DND-41 (cell line): ENCODE measurements at places on chromosomes 4 and X.

DNA sequence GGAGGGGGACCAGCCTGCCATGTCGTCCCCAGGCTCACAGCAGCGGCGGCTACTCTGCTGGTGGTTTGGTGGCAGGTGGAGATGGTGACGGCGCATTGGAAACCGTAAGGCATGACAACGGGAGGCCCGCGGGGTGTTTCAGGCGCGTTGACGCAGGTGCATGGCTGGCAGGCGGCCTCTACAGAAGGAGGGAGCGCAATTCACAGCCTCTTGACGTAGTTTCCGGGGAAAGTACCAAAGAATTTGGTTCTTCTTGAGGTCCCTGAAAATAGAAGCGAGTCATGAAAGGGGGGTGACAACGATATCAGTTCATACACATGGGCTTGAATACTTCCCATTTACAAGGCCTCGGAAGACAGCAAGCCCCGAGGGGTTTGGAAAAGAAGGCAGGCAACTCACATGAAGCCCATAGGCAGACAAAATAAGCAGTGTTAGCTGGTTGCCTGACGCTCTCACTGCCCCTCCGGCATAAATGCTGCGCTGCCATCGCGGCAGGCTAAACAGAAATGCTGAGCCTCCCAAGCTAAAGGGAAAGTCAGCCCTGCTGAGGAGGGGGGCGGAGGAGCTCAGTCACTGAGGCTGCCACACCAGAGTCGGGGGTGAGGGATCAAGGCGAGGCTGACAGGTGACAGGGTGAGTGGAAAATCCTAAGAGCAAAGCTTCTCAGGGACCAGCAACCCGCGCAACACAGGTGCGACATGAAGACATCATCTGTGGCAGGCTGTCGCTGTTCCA is 52.3 kb upstream of the PDLIM3 start:
- no peak for DNase-seq

- DNase-seq: no peak
Observed at GRCh38 chr4:85808864-85809263, 333.9 kb downstream of the ARHGAP24 start.

DNA sequence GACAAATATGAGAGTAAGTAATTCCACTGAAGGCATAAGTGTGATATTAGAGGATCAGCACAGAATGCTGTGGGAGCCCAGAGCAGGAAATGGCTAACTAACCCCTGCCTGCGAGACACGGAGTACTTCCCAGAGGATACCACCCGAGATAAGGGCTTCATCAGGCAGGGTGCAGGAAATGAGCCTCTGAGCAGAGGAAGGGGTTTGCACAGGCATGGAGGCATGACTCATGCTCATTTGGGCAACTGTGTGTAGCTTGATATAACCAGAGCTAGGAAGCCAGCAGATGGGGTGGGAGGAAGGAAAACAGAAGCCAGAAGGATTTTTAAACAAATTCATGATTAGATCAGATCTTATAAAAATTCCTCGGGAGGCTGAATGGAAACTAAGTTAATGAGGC is 70.0 kb upstream of the TSPAN5 start:
- DNase-seq: peak; percentile 48

DNA sequence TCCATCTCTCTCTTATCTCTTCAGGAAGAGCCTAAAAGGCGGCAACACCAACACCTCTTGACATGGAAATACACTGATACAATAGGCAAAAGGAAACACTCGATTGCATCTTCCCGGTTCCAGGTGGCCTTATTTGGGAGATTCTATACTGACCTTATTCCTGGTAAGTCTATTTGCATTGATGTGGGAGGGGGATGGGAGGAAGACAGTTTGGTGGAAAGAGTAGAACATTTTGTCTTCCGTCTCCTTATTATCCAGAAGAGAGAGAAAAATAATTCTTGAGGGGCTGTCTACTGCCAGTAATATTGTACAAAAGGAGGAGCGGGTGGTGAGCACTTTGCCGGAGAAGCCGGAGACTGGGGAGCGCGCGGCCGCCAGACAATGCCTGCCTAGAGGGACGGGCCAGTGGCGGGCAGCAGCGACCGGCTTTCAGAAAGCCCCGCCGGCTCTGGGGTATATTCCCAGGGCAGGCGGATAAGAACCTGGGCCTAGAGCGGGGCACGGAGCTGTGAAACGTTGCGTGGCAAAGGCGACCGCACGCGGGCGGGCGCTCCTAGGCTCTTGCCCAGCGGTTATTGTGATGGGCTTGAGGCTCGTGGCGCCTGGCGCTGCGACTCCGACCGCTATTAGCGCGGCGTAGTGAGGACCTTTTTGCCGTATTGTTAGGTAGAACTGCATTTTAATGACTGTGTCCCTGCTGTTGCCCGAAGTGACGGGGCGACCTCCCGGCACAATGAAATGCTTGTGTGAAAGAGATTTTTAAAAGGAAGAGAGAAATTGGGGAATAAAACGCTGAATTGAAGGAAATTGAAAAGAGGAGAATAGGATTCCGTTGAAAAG is 518 bp downstream of the PRDM8 start:
- DNase-seq: no peak

- no peak for DNase-seq
Observed at GRCh38 chr4:13920901-13921300, 293.4 kb upstream of the BOD1L1 start.

- no peak for DNase-seq
Observed at GRCh38 chr4:26568446-26568994, 15.4 kb upstream of the TBC1D19 start.

GRCh38 chrX:74293343-74293946 is 10.5 kb upstream of the ZCCHC13 start:
- peak; percentile 73 for DNase-seq

GRCh38 chr4:1204286-1204827 is 32.0 kb upstream of the SPON2 start:
- peak; percentile 2 for DNase-seq

DNA sequence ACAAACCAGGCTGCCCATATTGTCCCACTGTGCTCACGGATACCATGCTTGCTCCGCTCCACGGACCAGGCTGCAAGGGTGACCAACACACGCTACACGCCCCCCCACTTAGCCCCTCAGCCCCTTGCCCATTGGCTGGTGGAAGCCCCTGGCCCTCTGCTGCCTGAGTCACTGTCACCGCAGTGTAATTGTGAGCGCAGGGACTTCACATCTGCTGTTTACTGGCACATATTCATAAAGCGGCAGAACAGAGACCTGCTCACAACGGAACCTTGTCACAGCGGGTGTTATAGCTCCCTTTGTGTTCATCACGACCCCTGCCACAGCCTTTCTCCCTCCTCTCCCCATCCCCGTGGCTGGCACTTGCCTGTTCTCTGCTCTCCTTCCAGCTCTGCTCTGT is 83.7 kb downstream of the PSAPL1 start:
- no peak for DNase-seq

DNA sequence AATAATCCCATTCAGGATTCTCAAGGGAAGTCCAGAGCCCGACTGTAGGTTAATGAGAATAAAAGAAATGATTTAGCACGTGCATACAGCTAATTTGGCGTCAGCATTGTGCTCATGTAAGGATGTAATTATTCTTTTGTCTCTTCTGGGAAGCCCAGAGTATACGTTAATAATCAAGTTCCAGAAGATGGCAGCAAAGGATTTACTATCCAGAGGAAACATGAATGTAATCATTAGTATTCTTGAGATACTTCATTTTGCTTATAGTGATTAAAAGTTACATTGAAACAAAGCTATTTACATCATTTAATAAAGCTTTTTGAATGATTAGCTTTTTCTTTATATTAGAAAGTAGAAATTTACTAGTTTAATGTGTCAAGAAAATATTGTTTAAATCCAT is 27.1 kb upstream of the MAP9 start:
- DNase-seq: no peak

GRCh38 chr4:86223472-86223871 is 136.4 kb downstream of the MAPK10 start:
- DNase-seq: peak; percentile 36

DNA sequence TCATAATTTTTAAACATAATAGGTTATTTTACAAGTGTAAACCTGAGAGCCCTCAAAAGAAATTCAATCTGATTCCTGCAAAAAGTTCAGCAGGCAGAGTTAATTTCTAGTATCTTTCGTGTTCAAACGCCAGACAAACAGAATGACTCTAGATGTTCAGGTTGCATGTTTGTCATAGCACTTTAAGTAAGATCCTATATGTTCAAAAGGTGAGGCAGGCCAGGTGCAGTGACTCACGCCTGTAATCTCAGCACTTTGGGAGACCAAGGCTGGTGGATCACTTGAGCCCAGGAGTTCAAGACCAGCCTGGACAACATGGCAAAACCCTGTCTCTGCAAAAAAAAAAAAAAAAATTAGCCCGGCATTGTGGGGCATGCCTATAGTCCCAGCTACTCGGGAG is 1.1 kb upstream of the RASSF6 start:
- no peak for DNase-seq

GRCh38 chr4:6840062-6840976 is 57.8 kb downstream of the KIAA0232 start:
- DNase-seq: no peak

- DNase-seq: no peak
Observed at GRCh38 chr4:38695809-38696208, 31.8 kb downstream of the KLF3 start.

GRCh38 chr4:74583089-74583700 is 138.3 kb downstream of the AREG start:
- no peak for DNase-seq

- DNase-seq: no peak
Observed at GRCh38 chrX:115337491-115338144, 48.1 kb downstream of the LUZP4 start.

- no peak for DNase-seq
Observed at GRCh38 chr4:105025263-105026017, 121.2 kb upstream of the TET2 start.

DNA sequence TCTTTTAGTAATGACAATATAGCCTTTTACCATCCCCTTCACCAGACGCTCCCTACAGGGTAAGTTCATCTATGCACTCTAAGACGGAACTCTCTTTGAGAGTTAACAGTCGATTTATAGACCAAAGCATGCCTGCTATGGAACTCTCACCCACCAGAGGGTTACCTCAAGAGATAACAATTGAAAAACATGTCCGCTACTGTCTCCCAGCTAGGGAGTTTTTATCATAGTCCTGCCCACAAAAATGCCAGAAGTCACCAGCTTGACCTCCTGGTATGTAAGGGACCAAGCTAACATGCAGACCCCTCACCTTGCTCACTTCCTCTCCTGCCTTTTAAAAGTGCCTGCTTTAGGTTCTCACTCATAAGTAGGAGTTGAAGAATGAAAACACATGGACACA is 16.7 kb upstream of the YTHDC1 start:
- no peak for DNase-seq

DNA sequence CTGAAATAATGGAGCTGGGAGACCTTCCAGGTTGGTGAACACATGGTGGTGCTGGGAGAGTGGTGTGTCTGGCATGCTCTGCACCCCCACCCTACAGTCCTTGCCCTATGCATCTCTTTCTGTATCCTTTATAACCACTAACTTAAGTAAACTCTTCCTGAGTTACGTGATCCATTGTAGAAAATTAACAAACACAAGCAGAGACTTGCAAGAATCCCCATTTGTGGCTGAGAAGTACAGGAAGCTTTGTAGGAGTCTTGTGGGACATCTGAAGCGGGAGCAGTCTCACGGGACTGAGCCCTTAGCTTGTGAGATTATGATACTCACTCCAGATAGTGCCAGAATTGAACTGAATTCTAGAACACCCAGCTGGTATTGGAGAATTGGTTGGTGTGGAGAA is 14.3 kb upstream of the FAM13A start:
- DNase-seq: no peak

GRCh38 chr4:123093236-123093635 is 170.8 kb upstream of the NUDT6 start:
- no peak for DNase-seq

GRCh38 chrX:629230-630006 is 1.2 kb upstream of the SHOX start:
- no peak for DNase-seq

DNA sequence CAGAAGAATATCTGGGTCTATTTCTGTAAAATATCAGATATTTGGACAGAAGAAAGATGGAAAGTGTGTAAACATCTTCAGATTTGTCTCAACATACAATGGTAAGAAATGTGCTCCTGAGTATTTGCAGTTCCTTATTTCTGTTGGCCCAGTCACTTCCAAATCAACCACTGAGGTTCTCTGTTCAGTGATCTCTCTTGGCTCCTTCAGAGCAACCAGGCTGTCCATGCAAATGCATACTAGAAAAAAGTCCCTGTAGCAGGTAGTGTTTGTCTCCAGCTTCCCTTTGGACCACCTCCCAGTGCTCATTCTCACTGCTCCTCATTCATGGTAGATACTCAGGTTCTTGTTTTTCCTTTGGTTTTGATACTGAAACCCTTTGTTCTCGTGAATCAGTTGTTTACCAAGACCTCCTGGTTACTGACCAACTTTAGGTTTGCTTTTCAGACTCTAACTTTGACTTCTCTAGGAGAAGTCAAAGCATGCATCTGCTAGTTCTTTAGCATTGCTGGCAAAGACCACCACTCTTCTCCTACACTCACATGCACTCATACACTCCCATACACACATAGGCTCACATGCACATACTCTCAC is 28.8 kb downstream of the ASIC5 start:
- DNase-seq: no peak

DNA sequence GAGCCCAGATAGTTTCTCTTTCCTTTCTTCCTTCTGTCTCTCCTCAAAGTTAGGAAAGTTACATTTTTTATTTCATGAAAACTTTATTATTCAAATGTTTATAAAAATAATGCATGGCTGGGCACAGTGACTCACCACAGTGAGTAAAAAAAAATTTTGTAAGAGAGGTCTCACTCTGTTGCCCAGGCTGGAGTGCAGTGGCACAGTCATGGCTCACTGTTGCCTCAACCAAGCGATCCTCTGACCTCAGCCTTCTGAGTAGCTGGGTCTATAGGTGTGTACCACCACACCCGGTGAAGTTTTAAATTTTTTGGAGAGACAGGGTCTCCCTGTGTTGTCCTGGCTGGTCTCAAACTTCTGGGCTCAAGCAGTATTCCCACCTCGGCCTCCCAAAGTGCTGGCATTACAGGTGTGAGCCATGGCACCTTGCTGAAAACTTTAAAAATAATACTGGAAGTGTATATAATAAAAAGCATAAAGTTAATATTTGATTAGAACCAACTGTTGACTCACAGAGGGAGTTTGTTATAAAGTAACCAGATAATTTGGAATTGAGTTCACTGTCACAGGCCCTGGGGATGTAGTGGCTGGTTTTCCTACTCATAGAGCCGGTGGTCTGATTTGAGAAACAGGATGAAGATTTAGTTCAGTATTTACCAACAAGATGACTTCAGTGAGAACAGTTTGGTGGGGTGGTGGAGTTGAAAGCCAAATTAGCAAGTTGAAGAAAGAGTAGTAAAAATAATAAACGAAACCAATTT is 18.0 kb downstream of the CMC4 start:
- DNase-seq: no peak

GRCh38 chr4:122603156-122603574 is 17.7 kb downstream of the IL21 start:
- DNase-seq: no peak

GRCh38 chrX:102832661-102833060 is 104.4 kb upstream of the RAB40AL start:
- DNase-seq: no peak

DNA sequence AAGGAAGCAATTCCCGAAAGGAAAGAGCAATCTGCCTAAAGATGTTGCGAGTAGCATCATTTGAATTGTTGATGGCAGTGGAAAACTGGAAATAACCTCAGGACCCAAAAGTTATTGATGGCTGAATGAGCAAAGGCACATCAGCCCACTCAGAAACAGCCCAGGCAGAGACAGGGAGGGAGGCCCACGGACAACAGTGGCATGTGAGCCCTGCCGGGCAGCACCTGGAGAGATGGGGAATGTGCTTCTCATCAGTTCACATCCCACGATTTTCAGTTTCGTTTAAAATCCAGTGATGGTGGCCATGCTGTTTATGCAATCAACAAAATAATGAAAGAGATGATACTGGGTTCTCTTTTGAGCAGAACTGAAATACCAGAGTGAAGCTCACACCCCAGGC is 80.0 kb downstream of the JAKMIP1 start:
- DNase-seq: no peak

- DNase-seq: no peak
Observed at GRCh38 chr4:42216664-42217063, 64.2 kb upstream of the BEND4 start.
